Thoracic aorta (tissue), 2 donors: ENCODE measurements at places on chromosomes 3 and 15. TPM values are rescaled to one million over a fixed set of nuclear protein-coding genes. Genes with fewer than 3 reads are reported as not detected.

The PLCB2 gene
- total RNA-seq = 32.4 TPM

GRCh38 chr15:51097553-51098330 is 3.0 kb upstream of the TNFAIP8L3 start:
- DNase-seq = no peak

- DNase-seq = no peak
Measured at GRCh38 chr15:47685141-47685870, 32.0 kb upstream of the SEMA6D start.

The PRKCI gene
- 52.9 TPM for total RNA-seq

- DNase-seq = peak; percentile 3
Measured at GRCh38 chr15:49421991-49422390, 1.1 kb upstream of the FGF7 start.

DNA sequence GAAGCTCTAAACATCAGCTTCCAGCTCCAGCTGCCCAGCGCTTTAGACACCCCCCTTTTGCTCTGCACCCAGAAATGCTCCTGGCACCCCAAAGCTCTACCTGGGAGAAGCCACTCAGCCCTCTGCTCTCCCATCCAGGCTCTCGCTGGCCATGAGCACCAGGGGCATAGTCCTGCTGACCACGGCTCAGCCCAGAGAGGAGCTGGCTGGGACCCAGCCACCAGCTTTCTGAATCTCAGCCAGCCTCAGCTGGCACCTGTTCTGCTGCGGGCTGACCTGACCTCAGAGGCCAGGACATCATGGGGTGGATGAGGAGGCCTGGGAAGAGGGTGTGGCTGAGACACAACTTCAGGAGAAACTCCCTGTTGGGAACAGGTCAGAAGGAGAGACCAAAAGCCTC is 8.6 kb downstream of the NTRK3 start:
- no peak for DNase-seq

The LIPH gene
- total RNA-seq = 2.0 TPM

DNA sequence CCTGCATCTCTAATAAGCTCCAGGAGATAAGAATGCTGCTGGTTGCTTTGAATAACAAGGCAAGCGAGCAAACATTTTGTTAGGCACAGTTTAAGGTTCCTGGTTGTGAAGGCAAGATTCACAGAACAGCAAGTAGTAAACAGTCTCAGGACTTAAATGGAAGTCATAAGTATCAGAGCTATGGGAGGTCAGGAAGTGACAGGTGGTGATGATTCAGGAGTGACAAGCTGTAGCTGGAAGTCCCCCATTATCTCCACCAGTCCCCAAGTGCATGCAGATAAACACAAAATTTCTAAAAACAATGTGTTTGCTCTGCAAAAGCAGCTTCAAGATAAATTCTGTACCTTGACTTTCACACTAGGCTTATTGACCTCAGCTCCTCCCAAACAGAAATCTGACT is 3.3 kb downstream of the FETUB start:
- DNase-seq = no peak

- DNase-seq = no peak
Measured at GRCh38 chr15:75347222-75348033, 589 bp downstream of the NEIL1 start.

DNA sequence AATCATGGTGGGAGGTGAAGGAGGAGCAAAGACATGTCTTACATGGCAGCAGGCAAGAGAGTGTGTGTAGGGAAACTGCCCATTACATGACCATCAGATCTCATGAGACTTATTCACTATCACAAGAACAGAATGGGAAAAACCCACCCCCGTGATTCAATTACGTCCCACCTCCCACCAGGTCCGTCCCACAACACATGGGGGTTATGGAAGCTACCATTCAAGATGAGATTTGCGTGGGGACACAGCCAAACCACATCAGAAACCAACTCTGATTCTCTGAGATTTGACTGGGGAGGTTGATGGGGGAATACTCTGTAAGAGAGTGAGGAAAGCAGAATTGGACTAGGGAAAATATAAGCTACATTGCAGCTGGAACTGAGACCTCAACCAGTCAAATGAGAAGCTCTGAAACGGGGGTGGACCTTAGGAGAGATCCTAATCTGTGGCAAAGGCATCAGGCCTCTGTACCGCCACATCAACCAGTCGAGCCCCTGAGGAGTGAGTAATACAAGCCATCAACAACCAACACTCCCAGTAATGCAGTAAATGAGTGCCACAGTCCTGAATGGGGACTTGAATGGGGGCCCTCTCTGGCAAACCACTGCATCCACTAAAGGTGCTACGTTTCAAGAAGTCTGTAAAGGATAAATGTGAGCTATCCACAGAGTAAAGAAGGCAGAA is 207.9 kb upstream of the GADL1 start:
- no peak for DNase-seq

GRCh38 chr3:37129871-37130270 is 44.5 kb downstream of the LRRFIP2 start:
- no peak for DNase-seq

DNA sequence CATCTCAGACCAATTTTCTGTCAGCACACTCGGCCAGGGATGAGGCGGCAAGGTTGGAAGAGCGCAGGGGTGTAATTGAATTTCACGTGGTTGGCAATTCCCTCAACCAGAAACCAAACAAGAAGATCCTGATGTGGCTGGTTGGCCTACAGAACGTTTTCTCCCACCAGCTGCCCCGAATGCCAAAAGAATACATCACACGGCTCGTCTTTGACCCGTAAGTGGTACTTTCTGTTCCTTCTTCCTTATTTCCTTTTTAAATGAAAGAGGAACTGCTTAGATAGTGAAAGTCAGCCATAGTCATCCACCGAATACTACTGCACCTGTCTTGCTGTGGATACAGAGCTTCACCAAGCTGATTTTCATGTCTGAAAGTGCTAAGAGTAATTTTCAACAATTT is 60.1 kb downstream of the SGO1 start:
- DNase-seq = no peak

- no peak for DNase-seq
Measured at GRCh38 chr15:89991312-89991711, 9.8 kb upstream of the ZNF710 start.

The IMPG2 gene
- 0.81 TPM for total RNA-seq

The RTP1 gene
- total RNA-seq = 0.27 TPM

GRCh38 chr3:50587806-50588758 is 18.8 kb downstream of the HEMK1 start:
- DNase-seq = no peak

DNA sequence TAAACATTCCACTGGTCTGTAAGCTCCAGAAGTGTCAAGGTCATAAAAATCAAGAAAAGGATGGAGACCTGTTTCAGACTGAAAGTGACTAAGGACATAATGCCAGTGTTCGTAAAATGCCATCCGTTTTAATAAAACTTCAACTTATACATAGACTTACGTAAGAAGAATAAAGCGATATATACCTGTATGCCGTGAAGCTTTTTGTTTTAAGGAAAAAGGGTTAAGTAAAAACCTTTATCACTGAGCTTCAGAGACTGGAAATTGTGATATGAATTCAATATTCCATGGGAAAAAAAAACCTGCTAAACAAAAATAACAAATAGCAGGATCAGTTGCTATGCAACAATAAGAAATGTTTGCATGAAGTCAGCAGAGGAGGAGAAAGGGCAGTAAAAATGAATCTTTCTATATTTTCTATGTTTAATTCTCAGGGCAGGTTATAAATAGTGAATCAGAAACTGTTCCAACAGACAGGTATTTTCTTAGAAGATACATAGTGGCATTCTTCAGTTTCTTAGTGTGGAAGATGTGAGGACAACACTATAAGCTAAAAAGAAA is 42.5 kb downstream of the CHSY1 start:
- no peak for DNase-seq

The NME9 gene
- total RNA-seq = not detected

The NLGN1 gene
- total RNA-seq = 18.3 TPM

DNA sequence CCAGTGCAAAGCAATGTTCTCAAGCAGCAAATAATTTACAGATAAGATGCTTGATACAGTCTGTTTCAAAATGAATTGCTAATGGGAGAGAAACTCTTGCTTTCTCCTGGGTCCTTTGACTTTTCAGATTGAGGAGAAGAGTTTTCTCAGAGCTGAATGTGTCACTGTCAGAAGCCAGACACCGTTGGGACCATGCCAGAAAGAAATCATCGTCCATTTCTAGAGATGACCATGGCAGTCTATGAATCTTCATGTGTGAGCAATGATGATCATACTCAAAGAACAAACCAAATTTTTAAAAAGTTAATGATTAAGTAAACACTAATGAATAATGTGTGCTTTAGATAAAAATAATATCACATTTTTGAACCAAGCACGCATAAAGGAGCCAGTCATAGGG is 77.6 kb downstream of the ZNF385D start:
- no peak for DNase-seq

GRCh38 chr3:1591327-1592028 is 498.7 kb downstream of the CNTN6 start:
- no peak for DNase-seq

- DNase-seq = no peak
Measured at GRCh38 chr3:86995537-86995936, 4.6 kb upstream of the VGLL3 start.

The ROBO1 gene
- total RNA-seq = 24.4 TPM

DNA sequence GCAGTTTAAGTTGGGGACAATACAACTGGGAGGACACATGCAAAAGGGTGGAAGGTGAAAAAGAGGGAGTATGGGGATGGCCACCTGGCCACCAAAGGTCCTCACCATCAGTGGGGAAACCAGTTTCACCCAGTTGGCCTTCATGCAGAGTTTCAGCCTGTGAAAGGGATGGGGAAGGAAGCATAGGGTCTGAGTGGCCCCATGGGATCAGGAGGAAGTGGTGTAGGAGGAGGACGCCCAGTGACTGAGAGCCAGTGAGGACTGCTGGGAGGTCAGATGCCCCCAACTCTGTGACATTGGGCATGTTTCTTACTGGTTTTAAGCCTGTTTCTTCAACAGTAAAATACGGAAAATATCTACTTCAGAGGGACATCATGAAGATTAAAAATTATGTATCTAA is 16.3 kb downstream of the BCL2A1 start:
- no peak for DNase-seq

DNA sequence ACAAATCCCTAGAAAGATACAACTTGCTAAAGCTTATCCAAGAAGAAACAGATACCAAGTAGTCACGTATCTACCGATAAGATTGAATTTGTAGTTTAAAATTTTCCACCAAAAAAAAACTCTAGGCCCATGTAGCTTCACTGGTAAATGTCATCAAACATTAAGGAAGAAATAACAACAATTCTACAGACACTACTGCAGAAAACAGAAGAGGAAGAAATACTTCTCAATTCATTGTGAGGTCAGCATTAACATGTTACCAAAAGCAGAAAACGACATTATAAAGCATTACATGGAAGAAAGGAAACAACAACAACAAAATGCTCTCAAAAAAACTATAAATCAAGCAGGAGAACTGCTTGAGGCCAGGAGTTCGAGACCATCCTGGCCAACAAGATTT is 27.5 kb upstream of the TM4SF19 start:
- DNase-seq = no peak

The UROC1 gene
- total RNA-seq = not detected

The HTR3C gene
- not detected for total RNA-seq

DNA sequence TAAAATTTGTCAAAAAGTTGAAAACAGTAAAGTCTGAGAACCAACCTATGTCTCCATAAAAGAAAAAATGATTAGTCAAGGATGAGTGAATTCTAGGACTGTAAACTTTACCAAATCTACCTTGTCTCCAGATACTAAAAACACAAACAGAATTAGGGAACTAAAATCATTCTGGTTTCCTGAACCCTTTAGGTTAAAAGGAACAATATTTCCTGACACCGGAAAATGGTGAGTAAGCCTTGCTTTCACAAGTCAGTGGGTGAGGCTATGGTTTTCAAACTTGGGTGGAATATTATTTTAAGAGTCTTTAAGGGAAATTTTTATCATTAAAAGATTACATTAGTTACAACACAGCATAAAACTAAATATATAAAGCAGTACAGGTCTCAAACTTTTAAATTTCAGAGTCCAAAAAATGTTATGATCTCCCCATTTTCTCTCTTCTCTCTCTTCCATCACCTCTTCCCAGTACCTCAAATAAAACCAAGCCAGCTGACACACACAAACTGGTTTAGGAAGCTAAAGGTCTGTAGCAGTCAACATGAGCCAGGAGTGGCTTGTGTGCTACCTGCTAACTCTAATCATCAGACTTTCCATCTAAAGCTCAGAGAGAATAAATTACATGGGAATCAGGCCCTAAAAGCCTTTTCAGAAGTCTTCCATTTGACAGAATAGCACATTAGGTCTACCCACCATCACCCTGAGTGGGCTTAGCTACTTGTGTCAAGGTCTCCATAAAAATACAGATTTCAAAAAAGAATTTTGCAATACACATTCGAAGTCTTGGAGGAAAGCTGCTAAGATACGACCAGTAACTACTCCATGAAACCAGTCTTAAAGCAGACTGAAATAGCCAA is 2.2 kb downstream of the SLC12A6 start:
- no peak for DNase-seq

The PLA2G4D gene
- not detected for total RNA-seq
